ENCODE measurements at places on chromosomes 7 and 10.

GRCh38 chr10:60463746-60464145 lies 74.1 kb upstream of the ANK3 start:
- no peak for DNase-seq

DNA sequence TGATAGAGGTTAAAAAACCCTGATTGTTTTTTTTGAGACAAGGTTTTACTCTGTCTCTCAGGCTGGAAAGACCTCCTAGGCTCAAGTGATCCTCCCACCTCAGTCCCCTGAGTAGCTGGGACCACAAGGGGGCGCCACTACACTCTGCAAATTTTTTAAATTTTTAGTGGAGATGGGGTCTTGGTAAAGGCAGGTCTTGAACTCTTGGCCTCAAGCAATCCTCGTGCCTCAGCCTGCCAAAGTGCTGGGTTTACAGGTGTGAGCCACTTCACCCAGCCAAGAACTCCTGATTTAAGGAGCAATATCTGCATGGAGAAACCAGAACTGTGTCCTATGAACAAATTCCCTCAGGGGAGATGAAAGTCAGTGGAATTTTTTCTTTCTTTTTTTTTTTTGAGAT lies 7.3 kb upstream of the KLHDC10 start:
- DNase-seq = peak; percentile 77

DNA sequence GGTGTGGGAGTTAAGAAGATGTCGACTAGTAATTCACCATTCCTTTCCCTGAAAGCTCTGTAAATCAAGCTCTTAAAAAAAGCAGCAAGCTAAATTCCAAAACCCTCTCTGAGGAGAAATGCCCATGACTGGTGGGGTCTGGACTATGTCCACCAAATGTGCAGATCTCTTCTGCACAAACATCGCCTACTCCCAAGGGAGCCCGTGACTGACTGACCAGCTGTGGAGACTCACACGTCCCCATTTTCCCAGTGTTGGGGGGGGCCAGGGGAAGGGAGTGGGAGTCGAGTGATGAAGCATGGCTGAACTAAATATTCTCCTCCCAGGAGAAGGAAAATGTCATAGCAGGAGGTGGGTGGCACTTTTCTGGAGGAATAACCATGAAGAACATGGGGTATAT lies 164.1 kb upstream of the HPS1 start:
- DNase-seq = no peak

- no peak for DNase-seq
These were observed 87.4 kb downstream of the ELAPOR2 start for GRCh38 chr7:86972072-86972471.

DNA sequence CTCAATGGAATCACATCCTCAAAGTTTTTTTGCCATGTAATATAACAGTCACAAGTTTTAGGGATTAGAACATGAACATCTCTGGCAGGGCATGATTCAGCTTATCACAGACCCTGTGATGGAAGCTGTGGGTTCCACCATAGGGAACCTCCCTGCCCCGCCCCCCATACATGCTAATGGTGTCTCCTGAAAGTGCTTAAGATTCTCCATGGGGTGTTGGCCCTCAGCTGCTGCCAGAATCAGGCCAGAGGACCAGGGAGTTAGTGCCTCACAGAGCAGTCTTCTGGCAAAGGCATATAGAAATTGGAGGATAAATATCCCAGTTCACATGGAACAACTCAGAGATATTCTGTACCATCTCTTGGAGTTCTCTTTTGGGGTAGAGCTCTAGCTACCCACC lies 119.4 kb downstream of the RAB11FIP2 start:
- DNase-seq = no peak

DNA sequence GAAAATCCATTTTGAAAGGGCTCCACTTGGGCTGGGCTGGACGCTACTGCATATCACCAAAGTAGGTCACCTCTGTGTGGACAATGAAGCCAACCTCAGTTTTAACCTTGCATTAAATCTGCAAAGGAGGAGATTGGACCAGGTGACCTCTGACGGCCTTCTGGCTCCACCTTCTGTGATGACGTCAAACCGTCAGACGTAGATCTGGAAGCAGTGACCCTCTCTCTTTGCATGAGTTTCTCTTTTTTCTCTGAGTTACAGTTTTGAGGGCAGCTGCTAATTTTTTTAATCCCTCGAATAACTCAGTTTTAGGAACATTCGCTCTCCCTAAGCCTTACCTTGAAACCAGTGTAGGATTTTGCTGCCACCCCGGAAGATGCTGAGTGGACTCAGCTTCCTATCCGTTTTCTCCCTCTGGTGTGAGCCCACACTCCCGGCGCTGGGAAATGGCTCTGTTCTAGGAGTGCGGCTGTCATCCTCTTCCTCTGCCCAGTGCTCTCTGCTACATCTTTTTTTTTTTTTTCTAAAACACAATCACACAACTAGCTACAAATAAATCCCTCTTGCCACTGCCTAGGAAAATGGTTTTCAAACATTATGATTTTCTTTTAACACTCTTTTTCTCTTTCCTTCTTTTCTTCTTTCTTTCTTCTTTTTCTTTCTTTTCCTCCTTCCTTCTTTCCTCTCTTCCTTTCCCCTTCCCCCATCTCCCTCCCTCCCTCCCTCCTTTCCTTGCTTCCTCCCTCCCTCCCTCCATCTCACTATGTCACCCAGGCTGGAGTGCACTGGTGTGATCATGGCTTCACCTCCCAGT lies 27.7 kb upstream of the NMT2 start:
- DNase-seq = no peak

DNA sequence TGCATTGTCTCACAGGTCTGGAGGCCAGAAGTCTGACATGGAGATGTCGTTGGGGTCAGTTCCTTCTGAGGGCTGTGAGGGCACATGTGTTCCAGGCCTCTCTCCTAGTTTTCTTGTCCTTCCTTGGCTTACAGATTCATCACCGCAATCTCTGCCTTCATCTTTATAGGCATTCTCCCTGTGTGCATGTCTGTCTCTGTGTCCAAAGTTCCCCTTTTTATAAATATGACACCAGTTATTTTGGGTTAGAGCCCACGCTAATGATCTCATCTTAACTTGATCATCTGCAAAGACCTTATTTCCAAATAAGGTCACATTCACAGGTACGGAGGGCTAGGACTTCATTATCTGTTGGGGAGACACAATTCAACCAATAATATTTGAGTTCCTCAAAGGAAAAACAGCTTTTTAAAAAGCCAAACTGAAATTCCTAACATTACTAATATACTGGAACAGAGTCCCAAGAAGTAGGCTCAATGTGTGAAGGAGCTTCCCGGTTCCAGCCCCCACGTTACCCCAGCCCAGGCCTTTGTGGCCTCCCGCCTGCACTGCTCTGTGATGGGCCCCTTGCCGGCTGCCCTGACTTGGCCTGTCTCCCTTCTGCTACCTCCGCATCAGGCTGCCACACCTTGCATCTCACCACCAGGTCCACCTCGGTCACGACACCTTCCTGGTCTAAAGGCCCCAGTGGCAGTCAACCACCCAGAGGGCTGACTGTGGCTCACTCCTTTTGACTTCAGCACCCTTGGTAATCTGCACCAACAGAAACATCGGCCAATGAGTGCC lies 142.7 kb downstream of the KCNMA1 start:
- no peak for DNase-seq

DNA sequence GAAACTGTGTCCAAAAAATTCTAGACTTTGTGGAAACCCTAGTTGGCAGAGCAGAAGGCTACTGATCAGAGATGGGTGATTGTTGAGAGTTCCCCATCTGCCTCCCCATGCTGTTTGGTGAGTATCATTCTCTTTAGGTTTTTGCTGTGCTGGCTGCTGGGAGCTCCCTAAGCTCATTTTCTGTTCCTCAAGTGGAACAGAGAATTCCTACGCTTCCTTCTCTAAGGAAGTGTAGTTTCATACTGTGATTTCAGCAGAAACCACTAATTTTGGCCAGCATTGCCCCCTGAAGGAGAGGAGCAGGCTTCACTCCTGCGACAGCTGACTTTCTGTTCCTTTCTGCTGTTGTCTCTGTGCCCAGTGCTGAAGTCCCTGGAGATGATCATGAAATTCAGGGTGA lies 355.3 kb upstream of the NPVF start:
- no peak for DNase-seq

DNA sequence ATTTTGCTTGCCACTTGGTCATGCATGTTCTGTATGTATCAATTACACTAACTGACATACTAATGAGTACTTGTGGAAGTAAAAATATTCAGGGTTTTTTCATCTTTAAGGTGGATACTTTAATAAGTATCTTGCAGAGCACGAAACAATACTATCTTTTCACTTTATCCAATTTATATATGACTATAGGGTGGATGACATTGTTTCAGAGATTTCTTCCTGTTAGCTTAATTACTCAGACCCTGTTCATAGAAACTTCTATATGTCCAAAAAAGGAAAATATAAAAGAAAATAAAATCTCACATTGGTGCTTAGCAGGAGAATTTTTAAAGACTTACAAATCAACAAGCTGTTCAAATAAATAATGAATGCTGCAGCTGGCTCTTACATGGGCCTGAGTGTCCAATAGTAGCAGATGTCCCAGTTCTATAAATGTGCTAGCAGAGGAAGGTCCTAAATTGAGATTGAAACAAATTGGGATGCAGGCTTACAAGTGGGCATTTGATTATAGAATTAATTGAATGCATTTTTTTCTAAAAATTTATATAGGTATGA lies 91.5 kb upstream of the THSD7A start:
- DNase-seq = no peak

GRCh38 chr7:150927157-150927955 lies 50.8 kb downstream of the KCNH2 start:
- DNase-seq = no peak

DNA sequence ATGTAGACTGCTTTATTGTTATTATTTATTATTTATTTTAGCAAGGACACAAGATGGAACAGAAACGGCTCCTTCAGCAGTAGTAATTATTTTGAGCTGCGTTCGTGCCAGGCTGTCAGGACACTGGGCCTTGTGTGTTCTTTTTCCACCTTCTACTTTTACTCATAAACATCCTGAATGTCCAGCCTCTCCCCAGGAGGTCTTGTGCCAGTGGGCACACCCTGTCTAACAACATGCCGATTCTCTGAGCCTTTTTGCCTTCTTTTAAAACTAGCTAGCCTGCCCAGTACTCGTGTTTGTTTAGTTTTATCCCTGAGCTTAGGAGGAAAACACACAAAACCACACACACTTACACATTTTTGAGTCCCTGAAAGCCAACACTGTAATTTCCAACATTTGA lies 1.2 kb downstream of the SCIN start:
- no peak for DNase-seq

DNA sequence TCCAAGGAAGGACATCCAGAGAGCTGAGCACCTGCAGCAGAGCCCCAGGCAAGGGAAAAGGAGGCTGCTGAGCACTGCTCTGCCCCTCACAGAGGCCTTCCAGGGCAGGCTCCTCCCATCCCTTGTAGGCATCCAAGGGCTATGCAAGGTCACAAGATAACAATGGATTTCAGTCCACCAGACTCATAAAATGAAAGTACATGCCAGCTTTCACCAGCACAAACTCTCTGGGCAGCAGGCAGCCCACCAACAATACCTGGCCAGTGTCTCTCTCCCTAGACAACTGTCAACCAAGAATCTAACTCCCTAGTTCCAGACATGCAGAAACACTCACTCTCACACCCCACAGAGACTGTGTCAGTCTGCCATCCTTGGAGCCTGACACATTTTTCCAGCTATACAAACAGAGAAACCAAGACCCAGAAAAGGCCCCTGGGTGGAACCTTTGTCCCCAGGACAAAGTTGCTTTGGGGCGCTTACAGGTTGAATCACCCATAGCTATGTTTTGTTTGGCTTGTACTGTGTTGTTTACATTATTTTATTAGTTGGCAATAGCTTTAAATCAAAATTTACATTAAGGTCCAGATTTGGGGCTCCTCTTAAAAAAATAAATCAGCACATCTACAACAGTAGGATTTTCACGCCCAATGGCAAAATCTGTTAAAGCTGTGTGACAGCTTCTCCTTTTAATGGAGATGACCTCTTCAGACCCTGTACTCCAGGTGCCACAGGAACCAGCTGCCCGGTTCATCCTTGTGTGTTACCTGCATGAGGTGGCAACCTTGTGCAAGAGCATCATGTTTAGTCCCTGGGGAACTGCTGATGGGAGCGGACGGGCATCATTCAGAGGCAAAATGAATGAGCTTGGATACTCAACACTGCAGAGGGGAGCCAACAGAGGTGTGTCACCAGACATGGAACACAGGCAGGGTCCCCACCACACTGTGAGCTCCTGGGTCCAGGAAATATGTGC lies 5.2 kb downstream of the GRID1 start:
- DNase-seq = no peak

- no peak for DNase-seq
These were observed 106.2 kb upstream of the DLX6 start for GRCh38 chr7:96899108-96899507.

DNA sequence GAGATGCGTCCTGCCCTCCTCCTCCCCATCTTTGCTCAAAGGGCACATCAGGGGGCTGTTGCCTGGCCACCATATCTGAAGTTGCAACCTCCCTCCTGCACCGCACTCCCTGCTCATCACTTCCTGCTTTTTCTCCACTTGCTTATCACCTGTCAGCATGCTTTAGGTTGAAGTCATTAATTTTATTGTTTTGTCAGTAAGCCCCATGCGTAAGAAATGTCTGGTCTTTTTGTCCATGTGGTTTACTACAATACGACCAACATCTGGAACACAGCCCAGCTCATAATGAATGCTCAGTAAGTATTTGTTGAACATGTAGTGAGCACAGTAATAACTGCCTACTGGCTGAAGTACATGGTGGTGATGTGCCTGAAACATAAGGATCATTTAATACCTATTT lies 71.6 kb upstream of the GJD4 start:
- no peak for DNase-seq

DNA sequence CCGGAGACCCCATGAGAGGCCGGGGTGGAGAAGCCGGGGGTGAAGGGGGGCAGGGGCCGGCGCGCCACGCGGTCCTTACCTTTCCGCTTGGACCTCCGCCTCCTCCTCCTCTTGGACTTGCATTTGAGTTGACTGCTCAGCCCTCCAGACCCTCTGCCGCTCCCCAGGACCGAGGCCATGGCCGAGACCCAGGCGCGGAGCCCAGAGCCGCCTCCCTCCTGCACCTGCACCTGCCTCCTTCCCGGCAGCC lies 428 bp downstream of the ADARB2 start:
- DNase-seq = no peak

DNA sequence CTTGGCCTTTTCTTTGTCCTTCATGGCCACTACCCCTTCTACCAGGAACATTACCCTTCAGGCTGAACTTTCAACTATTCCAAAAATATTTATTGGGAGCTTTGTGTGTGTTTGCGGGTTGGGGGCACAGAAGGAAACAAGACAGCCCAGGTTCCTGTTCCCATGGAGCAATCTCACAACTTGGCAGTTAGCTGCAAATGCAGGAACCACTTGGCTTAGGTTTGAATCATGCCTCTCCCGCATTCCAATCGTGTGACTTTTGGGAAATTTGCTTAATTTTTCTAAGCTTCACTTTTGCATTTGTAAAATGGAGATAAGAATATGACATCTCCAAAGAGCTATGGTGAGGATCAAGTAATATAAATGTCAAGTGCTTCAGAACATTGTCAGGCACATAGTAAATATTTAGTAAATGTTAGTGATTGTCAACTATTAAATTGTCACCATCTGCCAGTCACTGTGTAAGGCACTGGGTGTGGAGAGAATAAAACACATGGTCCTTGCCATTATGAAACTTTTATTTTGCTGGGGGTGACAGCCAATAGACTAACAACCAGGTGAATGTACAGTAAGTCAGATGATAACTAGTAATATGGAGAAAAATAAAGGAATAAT lies 277.1 kb downstream of the SNX13 start:
- DNase-seq = no peak

- no peak for DNase-seq
These were observed 76.2 kb downstream of the TPK1 start for GRCh38 chr7:144759653-144760052.
